ENCODE measurements at places on chromosomes 3 and 15.

- DNase-seq: no peak
Measured at GRCh38 chr3:99365396-99365795, 273.0 kb upstream of the COL8A1 start.

- no peak for DNase-seq
Measured at GRCh38 chr3:23811919-23812318, 6.2 kb downstream of the UBE2E1 start.

GRCh38 chr3:16069149-16069922 lies 105.1 kb upstream of the GALNT15 start:
- DNase-seq: peak; percentile 46

GRCh38 chr3:115715241-115715745 lies 92.0 kb downstream of the GAP43 start:
- no peak for DNase-seq

DNA sequence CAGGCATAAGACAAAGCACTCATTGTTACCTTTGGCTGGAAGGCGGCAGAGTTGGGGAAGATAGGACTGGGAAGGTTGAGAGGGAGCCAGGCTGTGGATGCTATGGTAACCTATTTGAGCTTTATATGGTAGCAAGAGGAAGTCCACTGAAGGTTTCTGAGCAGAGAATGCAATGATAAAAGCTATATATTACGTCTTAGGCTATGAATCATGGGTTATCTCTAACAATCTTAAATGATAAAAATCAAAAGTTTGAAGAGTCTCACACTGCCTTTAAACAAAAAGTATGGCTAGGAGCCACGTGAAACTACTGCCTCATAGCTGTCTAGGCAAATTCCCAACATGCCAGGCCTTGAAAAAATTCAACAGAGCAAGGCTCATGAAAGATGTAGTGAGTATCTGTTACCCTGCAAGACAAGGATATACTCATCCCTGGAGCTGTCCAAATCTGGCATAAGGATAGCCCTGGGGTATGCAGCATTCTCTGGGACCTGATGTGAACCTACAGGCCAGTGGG lies 4.1 kb downstream of the P3H2 start:
- no peak for DNase-seq

DNA sequence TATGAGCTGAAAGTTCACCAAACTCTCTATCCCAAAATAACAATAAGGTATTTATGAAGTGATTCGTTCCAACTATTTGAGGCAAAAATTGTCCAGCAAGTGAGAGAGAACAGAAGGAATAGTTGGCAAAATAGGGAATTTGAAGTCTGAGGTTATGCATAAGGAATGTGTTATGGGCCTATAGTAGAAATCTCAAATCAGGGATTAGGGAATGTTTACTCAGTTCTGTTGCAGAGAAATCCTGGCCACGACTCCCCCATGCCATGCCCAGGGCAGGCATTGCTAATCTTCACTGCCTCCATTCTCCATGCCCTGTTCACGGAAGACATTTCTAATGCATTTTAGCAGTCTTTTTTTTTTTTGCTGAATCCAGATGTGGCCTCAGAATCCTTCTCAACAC lies 58.6 kb downstream of the FLNB start:
- DNase-seq: no peak

GRCh38 chr3:49416867-49417266 lies 4.6 kb downstream of the TCTA start:
- no peak for DNase-seq

Measured in A673 (cell line).